ENCODE measurements at places on chromosomes 6 and 20. TPM values are rescaled to one million over a fixed set of nuclear protein-coding genes. Genes with fewer than 3 reads are reported as not detected.

DNA sequence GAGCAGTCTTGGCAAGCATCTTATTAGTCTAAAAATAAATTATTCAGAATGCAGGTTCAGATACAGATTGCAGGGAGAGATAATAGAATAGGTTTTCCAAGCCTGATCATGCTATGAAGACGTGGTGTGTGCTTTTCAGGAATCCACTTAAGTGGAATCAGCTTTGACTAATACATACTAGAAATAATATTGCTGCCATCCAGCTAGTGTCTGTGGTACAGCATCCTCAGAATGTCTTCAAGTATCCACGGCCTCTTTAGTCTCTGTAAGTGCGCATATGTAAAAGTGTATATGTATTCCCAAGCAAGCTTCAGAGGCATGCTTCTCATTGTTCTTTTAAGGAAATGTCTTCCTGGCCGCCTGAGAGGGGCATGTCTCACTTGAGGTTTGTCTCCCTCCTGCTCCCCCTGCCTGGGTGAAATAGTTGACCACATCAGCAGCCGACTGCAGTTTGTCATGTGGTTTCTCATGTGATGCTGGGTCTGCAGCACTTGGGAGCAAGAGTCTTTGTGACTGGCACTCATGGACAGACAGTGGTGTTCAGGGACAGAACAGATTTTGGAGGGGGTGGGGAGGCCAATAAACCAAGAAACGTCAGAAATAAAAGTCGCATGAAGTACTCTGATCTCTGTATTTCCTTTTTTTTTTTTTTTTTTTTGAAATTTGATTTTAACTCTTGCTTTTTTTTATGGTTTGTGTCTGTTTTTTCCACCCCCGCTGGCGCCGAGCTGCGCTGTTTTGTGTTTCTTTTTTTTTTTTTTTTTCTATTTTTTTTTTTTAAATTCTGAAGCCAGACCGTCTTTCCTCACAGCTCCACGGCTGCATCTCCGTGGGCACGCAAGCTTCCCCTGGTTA, 150.8 kb downstream of the PRL start:
- DNase-seq = no peak
- H3K27me3 ChIP-seq = no peaks in the 10 kb centered on the region
- peaks cover 8% of the 10 kb centered on the region for H3K4me1 ChIP-seq

- H3K36me3 ChIP-seq = no peaks in the 10 kb centered on the region
- H3K27me3 ChIP-seq = no peaks in the 10 kb centered on the region
- H3K4me3 ChIP-seq = no peak overlapping the region
Measured at GRCh38 chr6:14966906-14967711, 278.8 kb upstream of the JARID2 start.

DNA sequence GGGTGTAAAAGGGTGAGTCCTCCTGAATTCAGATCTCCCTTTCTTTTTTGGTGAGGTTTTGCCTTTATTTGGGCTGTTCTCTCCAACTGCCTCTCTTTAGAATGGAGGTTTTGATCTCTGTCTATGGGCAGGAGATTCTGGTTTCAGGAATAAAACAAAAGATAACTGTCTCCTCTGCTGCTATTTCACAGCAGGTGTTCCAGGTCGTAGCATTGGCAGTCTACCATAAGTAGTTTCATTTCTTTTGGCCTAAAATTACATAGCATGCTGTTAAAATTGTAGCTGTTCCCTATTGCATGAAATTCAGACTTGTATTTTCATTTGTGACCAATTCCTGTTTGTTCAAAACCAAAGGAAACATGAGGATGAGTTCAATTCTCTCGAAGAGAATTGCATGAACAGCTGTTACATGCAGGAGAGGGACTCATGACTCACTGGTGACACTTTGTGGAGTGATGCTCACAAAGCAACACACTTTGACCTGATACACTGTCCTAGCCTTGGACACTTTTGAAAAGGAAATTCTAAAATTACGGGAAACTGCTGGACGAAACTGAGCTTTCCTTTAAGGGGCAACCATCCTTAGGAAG, 76.8 kb upstream of the SIRPG start:
- H3K27me3 ChIP-seq = no peaks in the 10 kb centered on the region
- H3K4me3 ChIP-seq = no peak overlapping the region
- DNase-seq = no peak
- no peaks in the 10 kb centered on the region for H3K36me3 ChIP-seq
- H3K27ac ChIP-seq = no peak overlapping the region

DNA sequence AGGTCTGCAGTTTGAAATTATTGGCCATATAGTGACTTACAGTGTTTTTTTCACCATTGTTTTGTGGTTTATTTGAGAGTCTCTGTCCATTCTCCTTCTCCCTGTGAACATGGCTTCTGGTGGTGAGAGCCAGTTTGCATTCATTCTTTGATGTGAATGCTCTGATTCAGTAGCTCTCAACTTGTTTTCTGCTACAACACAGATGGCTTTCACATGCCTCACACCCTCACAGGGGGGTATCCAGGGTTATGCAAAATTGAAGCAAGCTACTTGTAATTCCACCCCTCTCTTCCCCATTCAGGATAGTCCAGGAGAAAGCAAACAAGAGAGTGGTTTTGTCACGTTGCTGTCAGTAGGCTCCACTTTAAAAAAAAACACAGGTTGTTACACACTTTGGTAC, 55.6 kb downstream of the SLX4IP start:
- DNase-seq = no peak
- H3K36me3 ChIP-seq = no peaks in the 10 kb centered on the region
- no peak overlapping the region for H3K4me3 ChIP-seq
- no peak overlapping the region for H3K27ac ChIP-seq

GRCh38 chr20:3092611-3093379, 8.3 kb upstream of the AVP start:
- no peak for DNase-seq
- no peak overlapping the region for H3K27ac ChIP-seq
- H3K36me3 ChIP-seq = no peaks in the 10 kb centered on the region
- H3K4me1 ChIP-seq = peaks cover 4% of the 10 kb centered on the region
- H3K27me3 ChIP-seq = peaks cover 42% of the 10 kb centered on the region

DNA sequence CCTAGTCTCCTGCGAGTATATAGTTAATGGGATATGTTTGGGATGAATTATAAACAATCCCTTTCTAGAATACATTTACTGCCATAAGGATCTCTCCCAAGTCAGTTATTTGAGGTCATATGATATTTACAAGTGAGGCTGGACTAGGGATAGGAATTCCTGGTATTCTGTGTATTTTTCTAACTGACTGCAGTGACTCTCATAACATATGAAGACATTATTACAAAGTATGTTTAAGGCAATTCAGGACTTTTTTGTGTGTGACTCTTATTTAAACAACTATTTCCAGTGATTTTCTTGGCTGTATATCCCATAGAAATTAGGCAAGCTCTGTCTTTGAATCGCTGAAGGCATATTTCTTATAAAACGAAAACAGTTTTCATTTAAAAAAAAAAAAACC, 18.4 kb upstream of the TNFAIP3 start:
- H3K4me3 ChIP-seq = no peak overlapping the region
- H3K27me3 ChIP-seq = no peaks in the 10 kb centered on the region
- no peaks in the 10 kb centered on the region for H3K36me3 ChIP-seq
- no peak overlapping the region for H3K27ac ChIP-seq

GRCh38 chr20:12617076-12617475, 391.7 kb upstream of the SPTLC3 start:
- H3K36me3 ChIP-seq = no peaks in the 10 kb centered on the region
- H3K4me3 ChIP-seq = no peak overlapping the region
- H3K4me1 ChIP-seq = no peaks in the 10 kb centered on the region
- no peak overlapping the region for H3K27ac ChIP-seq
- H3K27me3 ChIP-seq = no peaks in the 10 kb centered on the region

- H3K27ac ChIP-seq = no peak overlapping the region
- H3K4me3 ChIP-seq = no peak overlapping the region
- no peaks in the 10 kb centered on the region for H3K27me3 ChIP-seq
Measured at GRCh38 chr6:128464790-128465189, 55.6 kb downstream of the PTPRK start.

- no peaks in the 10 kb centered on the region for H3K4me1 ChIP-seq
- H3K4me3 ChIP-seq = no peak overlapping the region
- no peaks in the 10 kb centered on the region for H3K27me3 ChIP-seq
- no peak overlapping the region for H3K27ac ChIP-seq
- no peak for DNase-seq
Measured at GRCh38 chr6:151121900-151122299, 117.9 kb upstream of the AKAP12 start.

DNA sequence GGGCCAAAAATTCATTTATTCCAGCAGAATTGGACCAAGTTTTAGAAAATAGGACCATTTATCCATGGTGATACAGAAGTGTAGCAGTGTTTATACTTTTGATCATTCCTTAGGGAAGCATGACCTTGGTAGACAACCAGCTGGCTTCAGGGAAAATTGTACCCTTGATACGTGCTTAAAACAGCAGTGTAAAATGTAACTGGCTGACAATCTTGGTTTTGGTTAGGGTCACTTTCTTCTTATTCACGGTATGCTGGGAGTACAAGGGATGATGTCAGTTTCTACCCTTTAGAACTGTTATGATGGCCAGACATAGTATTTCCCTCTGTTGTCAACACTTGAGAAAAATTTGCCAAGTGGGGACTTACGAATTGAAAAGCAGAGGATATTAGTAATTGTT, 157.1 kb downstream of the BCKDHB start:
- H3K36me3 ChIP-seq = no peaks in the 10 kb centered on the region
- H3K27ac ChIP-seq = no peak overlapping the region
- H3K4me3 ChIP-seq = no peak overlapping the region
- H3K4me1 ChIP-seq = no peaks in the 10 kb centered on the region
- no peaks in the 10 kb centered on the region for H3K27me3 ChIP-seq

DNA sequence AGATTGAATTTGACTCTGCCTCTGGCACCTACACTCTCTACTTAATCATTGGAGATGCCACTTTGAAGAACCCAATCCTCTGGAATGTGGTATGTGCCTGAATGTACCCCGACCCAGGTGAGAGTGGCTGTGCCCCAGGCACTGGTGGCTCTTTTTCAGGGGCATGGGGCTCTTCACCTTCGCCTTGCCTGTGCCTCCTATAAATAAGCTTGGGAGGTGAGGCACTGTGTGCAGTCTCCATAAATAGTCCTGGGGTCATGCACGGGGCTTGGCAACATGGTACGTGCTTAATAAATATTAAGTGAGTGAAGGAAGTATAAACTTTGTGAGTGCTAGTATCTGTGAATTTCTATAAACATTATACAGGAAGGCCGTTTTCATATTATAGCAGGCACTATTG, 33.0 kb downstream of the GHRH start:
- peaks cover 4% of the 10 kb centered on the region for H3K4me1 ChIP-seq
- no peak for DNase-seq
- peaks cover 100% of the 10 kb centered on the region for H3K36me3 ChIP-seq
- no peak overlapping the region for H3K4me3 ChIP-seq
- H3K27ac ChIP-seq = no peak overlapping the region
- no peaks in the 10 kb centered on the region for H3K27me3 ChIP-seq

- DNase-seq = no peak
- no peak overlapping the region for H3K27ac ChIP-seq
- H3K27me3 ChIP-seq = no peaks in the 10 kb centered on the region
- no peaks in the 10 kb centered on the region for H3K36me3 ChIP-seq
Measured at GRCh38 chr6:122052346-122052900, 347.0 kb upstream of the HSF2 start.

DNA sequence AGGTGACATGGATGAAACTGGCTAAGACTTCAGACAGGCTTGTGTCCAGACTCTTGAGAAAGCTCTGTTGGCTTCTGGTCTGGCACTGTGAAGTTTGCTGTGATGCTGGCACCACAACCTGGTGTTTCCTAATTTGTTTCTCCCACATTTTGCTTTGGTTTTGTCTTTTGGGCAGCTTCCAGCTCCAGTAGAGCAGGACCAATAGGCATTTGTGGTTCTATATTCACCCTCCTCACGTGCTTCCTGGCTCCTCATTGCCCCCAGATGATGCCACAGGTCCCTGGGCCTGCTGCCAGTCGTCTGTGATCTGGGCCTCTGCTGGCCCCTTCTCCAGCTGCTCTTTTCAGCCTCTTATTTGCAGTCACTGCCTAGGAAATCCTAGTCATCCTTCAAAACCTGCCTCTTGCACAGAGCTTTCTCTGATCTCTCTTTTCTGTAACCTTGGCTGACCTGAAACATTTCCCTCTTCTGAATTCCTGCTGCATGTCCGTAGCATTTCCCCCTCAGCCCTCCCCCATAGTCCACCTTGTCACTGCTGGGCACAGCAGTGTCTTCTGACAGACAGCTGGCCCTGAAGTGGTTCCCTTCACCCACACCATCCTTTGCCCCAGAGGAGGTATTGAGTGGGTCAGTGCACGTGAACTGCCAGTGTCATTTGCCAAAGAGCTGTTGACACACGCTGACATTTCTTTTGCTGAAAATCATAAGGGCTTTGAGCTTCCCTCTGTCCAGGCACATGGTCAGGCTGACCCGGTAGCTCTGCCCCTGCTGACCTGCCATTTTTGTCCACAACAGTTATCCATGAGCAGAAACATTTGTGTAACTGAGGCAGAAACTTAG, 63.0 kb downstream of the PTPN1 start:
- H3K36me3 ChIP-seq = peaks cover 71% of the 10 kb centered on the region
- DNase-seq = no peak
- H3K4me1 ChIP-seq = peaks cover 61% of the 10 kb centered on the region
- H3K27me3 ChIP-seq = no peaks in the 10 kb centered on the region

DNA sequence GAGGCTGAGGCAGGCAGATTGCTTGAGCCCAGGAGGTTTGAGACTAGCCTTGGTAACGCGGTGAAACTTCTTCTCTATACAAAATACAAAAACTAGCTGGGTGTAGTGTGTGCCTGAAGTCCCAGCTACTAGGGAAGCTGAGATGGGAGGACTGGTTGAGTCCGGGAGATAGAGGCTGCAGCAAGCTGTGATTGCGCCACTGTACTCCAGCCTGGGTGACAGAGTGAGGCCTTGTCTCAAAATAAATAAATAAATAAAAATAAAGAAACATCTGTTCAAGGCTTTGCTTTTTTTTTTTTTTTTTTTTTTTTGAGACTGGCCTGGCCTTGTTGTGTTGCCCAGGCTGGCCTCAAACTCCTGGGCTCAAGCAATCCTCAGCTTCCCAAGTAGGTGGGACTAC, 23.7 kb upstream of the SLC23A2 start:
- H3K27me3 ChIP-seq = no peaks in the 10 kb centered on the region
- H3K4me1 ChIP-seq = no peaks in the 10 kb centered on the region
- DNase-seq = no peak
- no peak overlapping the region for H3K4me3 ChIP-seq
- no peaks in the 10 kb centered on the region for H3K36me3 ChIP-seq

DNA sequence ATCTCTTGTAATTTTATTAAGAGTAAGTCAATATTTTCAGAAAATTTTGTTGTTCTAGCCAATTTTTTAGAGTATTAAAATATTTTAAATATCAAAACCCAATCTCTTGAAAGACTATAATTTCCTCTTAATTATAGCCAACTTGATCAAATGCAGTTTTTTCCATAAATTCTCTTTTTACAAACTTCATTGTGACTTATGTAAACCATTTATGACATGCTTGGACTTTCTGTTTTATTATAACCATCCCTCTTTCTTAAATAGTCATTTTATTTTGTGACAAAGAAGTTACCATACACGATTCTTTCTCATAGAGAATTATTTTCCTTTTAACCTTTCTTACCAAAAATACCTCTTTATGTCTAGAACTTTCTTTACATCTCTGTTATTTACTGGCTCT, 1075.5 kb downstream of the KHDRBS2 start:
- no peaks in the 10 kb centered on the region for H3K27me3 ChIP-seq
- DNase-seq = no peak
- H3K4me3 ChIP-seq = no peak overlapping the region
- no peaks in the 10 kb centered on the region for H3K4me1 ChIP-seq
- H3K27ac ChIP-seq = no peak overlapping the region
- H3K36me3 ChIP-seq = no peaks in the 10 kb centered on the region

The CRIP3 gene
- 0.90 TPM for total RNA-seq

The MUCL3 gene
- 4.6 TPM for total RNA-seq

The LPA gene
- not detected for total RNA-seq

The RSPO3 gene
- 6.2 TPM for total RNA-seq

The NRN1 gene
- 24.4 TPM for total RNA-seq

The FLOT1 gene
- 175 TPM for total RNA-seq

The ENPP5 gene
- total RNA-seq = 7.3 TPM
